ENCODE measurements at places on chromosomes 2 and 18.

- no peak for DNase-seq
These were observed 84.2 kb downstream of the LRRFIP1 start for GRCh38 chr2:237711458-237712150.

- DNase-seq, result no peak
These were observed 7.8 kb downstream of the ITGA4 start for GRCh38 chr2:181464966-181465365.

DNA sequence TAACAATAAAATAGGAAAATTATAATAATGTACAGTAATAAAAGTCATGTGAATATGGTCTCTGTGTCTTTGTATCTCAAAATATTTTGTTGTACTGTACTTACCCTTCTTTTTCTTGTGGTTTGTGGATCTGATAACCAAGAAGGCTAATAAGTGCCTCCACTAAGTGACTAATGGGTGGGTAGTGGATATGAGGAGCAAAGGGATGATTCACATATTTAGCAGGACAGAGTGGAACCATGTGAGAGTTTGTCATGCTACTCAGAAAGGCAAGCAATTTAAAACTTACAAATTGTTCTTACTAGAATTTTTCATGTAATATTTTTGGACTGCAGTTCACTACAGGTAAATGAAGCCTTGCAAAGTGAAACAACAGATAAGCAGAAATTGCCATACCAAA, 1241.2 kb upstream of the CDH2 start:
- no peak for DNase-seq

DNA sequence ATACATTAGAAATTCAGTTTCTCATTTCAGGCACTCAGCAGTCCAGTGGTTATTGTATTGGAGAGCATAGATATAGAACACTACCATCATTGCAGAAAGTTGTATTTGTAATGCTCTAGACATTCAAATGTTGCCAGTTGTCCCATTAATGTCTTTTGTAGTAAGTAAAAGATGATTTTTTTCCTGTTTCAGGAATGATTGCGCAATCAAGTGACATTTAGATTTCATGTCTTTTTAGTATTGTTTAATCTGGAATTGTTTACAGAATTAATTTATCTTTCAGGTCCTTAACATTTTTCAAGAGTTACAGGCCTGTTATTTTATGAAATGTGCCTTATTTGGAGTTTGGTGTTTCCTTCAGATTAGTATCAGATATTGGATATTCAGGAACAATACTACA, 134.7 kb downstream of the MSTN start:
- no peak for DNase-seq

GRCh38 chr2:237319887-237320286, 94.1 kb downstream of the COL6A3 start:
- no peak for DNase-seq

DNA sequence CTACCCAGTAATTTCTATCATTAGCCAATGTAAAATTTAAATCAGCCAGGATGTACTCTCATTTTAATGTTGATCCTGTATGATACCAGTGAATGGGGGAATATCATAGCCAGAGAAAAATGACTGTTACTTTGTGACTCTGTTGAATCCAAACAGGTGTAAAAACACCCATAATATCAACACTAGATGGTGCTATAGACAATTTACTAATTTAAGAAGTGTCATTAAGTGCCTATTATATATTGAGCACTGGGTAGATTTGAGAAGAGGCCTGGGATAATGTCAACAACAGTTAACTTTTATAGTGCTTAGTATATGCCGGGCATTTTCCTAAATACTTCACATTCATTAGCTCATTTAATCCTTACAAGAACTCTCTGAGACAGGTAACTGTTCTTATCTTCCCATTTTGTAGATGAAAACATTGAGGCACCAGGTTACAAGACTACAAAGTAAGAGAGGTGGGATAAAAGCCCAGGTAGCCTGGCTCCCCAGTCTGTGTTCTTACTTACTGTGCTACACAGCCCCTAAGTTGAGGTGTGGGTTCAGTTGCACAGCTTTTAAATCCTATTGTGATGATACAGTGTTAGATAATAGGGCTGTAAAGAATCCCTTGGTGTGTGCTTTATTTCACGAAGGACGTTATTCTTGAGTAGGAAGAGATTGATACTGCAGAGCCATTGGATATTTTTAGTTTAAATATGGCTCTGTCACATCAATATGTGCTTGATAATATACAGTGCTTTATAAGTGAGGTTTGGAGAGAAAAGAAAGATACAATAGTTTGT, 325.5 kb downstream of the AGPS start:
- DNase-seq, result no peak

DNA sequence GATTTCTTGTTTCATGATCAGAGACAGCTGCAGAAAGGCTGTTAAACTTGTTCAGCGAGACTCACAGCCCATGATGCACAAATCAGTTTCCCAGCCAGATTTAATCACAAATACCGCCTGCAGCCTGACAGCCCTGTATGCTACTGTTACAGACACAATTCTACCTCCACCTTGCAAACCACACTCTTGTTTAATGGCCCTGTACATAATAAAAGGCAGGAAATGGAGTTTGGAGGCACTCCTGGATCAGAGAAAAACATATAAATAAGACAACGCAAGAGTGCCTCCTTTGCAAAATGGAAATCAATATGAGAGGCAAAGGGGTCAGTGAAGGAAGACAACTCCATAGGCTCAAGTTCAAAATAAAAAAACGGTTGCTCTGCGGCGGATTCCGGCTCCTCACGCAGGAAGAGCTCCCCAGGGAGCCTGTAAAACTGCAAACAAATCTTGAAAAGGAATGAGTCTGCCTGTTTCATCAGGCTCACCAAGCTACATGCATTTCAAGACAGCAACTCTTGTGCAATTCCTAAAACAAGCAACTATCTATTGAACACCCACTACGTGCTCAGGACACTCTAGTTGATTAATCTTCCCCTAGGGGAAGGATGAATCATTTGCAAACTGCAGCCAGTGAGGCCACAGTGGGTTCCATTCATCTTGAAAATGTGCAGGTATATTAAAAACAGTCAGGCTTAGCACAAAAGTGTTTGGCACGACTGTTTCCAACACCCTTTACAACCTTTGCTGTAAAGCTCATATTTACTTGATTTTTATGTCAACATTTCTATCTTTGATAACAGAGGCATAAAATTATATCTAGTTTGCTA, 37.5 kb downstream of the TBC1D8 start:
- no peak for DNase-seq

DNA sequence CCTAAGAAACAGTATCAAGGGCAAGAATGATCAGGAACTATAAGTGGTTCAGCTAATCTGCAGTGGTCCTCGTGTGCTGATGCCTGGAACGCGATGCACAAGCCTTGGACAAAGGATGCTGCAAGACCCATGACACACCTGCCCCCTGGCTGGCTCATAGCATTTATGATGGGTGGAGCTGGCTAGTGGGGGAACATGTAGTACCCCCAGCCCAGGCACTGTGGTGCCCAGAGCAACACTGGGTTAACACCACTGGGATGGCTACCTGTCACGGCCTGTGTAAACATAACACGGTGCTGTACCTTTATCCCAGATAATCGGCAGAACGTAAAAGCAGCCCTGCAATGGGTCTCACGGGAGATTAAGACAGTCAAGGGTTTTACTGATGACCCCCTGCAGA, 60.3 kb upstream of the PEX13 start:
- DNase-seq, result no peak

DNA sequence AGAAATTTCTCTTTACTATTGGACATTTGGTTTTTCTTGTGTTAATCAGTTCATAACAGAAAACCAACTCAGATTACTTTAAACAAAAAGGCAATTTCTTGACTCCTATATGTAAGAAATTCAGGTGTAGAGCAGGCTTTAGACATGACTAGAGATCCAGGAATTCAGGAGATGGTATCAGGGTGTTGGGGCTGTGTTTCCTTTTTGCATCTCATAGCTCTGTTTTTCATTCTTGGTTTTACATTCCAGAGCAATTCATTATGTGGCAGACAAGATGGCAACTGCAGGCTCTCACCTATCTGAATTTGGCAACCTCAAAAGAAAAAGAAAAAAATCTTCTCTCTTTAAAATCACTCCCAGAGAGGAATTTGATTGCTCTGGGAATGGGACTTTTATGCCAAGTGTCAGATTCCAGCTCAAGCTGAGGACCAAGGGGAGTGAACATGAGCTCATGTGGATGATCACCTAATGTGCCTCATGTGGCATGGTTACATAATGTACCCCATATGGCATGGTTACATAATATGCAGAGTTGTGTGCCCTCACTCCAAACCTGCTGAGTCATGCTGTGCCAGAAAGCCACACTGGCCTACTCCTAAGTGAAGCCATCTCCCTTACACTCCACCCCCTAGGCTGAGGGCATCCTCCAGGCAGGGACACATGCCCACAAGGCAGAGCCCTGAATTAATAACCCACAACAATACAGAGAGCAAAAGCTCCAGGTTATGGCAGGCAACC, 282.7 kb downstream of the MBD2 start:
- no peak for DNase-seq

GRCh38 chr18:78239090-78239457, 740.5 kb upstream of the SALL3 start:
- no peak for DNase-seq

GRCh38 chr2:176170602-176171305, 13.6 kb downstream of the HOXD3 start:
- no peak for DNase-seq

GRCh38 chr2:47070920-47071824, 83.9 kb downstream of the STPG4 start:
- DNase-seq, result peak; percentile 4

- no peak for DNase-seq
These were observed 3.1 kb upstream of the SEH1L start for GRCh38 chr18:12944709-12945108.

DNA sequence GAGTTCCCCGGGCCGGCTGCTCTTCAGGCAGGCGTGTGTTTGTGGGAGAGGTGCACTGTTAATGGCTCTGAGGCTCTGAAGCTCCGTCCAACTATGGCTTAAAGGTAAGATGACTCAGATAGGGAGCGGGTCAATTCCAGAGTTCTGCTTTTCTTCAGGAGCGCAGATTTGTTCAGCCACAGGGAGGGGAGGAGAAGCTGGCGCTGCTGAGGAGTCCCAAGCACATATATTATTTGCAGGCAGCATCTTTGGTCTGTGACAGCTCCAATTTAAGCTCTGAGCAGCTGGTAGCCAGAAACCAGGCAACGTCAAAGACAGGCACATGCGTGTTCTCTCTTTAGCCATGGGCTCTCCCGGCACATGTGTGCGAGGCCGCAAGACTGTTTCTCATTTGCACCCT, 229.2 kb downstream of the BCL2 start:
- no peak for DNase-seq

GRCh38 chr2:48227617-48228344, 302.2 kb upstream of the STON1 start:
- DNase-seq, result no peak

DNA sequence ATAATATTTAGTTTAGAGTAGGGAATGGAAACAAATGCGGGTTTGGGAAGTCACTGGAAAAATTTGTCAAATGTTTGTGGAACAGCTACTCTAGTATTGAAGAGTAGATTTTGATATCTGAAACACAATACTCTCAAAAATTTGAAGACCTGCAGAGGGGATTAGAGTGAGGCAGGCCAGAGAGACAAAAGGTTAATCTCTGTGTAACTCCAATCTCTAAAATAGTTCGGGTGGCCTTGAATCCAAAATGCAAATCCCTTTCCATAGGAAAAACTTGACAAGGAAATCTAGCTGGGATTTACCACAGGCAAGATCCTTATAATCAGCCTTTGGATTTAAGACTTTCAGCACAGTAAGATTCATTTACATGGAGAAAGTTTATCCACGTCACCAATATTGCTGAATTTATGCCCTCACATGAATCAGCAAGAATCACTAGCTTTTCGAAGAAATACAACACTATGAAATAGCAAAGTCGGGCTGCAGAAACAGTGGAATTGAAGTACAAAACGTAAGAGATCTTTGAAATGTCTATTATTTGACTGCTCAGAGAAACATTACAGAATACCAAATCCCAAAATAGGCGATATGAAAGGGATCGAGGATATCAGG, 423.7 kb upstream of the ZNF804A start:
- no peak for DNase-seq

GRCh38 chr2:7758073-7758759, 841.0 kb downstream of the RNF144A start:
- DNase-seq, result no peak

GRCh38 chr2:29235411-29235810, 120.2 kb downstream of the CLIP4 start:
- no peak for DNase-seq

DNA sequence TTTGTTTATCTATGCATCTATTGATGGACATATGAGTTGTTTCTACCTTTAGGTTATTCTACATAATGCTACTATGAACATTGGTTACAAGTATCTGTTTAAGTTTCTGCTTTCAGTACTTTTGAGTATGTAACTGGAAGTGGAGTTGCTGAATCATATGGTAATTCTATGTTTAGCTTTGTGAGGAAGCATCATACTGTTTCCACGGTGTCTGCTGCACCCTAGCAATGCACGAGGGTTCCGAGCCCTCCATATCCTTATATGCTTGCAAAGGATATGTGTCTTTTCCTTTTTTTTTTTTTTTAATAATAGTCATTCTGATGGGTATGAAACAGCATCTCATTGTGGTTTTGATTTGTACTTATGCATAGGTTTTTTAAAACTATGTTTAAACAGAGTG, 83.7 kb downstream of the FMNL2 start:
- no peak for DNase-seq

DNA sequence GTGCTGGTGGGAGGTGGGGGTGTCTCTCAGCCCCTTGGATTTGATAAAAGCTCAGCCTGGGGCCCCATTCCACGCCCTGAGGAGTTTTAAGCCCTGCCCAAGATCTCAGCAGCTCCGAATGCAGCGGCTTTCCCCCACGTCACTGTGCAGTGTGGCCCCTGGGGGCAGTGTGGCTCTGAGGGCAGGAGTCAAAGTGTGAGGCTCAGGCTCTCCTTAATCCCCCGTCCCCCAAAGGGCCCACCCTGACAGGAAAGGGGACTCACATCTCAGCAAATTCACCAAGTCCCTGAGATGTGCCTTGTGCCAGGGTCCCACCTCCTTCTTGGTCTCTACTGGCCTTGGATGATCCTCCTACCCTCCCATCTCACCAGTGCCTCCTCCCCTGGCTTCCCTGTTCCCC, 25.2 kb downstream of the NPPC start:
- DNase-seq, result no peak

DNA sequence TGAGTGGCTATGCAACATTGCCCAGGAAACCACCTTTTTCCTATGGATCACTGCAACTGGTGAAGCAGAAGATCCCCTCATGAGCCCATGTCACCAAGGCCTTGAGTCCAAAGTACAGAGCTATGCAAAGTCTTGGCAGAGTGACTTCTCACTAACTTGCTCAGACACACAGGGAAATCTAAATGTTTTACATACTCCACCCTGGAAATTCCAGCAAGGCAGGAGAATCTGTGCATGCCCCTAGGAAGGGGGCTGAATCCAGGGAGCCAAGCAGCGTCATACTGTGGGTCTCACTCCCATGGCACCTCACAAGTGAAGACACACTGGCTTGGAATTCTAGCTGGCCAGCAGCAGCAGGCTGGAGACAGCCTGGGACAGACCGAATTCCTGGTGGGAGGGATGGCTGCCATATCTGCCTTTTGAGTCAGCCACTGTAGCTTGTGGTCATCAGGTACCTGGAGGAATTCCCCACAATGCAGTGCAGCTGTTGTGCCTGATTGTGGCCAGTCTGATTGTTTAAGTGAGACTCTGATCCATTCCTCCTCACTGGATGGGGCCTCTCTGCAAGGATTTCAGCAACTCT, 1817.4 kb downstream of the SUCLG1 start:
- DNase-seq, result no peak

- DNase-seq, result no peak
These were observed 9.8 kb upstream of the GPC1 start for GRCh38 chr2:240425697-240426096.

- DNase-seq, result no peak
These were observed 1.4 kb downstream of the SCYGR3 start for GRCh38 chr2:227613272-227613660.
